ENCODE measurements at places on chromosomes 3 and 15. TPM values are rescaled to one million over a fixed set of nuclear protein-coding genes. Genes with fewer than 3 reads are reported as not detected.
A peak's percentile ranks its signal among the peaks of the same experiment; 100 is the strongest.

The BOC gene
- 15.3 TPM for total RNA-seq

DNA sequence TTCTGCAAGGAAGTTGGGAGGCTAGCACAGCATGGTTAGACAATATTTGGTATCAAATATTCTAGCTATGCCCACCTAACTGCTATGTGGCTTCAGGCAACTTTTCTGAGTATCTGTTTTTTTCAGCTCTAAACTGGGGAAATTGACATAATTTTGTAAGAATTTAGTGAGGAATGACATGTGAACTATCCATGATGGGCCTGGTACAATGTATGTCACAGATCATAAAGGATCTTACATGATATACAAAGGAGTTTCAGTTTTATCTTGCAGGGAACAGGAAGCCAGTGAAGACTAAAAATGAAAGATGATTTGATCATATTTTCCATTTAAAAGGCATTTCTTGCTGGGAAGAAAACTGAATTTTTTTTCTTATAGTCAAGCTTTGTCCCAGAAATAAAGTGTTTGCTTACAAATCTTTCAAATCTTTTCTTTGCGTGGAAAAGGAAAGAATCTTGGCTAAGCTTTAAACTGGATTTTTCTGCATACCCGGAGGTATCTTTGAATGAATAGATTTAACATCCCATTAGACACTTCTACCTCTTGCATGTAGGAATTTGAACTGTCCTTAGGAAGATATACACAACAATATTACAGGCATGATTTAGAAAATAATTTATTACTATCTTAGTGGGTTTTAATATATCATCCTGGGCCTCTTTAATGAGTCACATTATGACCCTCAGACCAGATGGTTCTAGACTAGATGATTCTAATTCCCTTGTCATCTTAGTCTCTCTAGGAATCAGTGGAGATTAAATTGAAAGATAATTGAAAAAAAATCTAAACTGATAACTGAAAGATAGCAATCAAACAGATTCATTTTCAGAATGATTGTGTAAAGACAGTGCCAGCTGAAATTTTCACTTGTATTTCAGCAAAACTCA is 436.0 kb upstream of the THBS1 start:
- DNase-seq = no peak

- peak; percentile 78 for DNase-seq
These were observed at the start of gene CIB2 for GRCh38 chr15:78131295-78132061. Gene CIB2, minus strand, starts transcription at chr15:78131445. Its CDS starts 230 bp downstream, at chr15:78131215.

DNA sequence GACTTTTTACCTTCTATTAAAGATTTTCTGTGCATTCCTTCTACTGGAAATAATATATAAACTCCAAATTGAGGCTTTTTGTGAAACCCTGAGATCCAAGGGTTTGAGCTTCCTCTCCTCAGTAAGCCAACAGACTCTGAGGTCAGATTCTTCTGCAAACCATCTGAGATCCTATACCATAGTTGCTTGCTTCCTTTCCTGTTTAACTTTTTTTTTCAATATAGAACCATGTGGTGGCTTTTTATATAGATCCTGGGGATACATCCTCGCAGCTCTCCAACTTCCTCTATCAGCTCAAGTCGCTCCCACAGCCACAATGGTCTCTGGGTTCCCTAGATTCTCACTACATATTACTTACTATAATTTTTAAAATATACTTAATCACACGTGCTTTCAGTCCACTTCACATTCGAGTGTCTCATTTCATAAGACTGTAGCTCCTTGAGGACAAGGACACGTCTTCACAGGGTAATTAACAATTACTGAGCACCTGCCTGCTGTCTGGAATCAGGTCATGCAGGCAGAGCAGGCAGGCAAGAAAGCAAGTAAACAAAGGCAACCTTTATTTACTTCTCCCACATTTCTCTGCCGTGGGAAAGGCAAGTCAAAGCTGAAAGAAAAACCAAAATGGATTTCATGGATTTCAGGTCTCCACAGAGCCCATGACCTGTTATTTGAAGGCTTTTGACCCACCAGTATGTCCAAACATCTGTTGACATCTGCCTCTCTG is 941.5 kb downstream of the FHIT start:
- DNase-seq = no peak

- DNase-seq = peak; percentile 4
These were observed 393.6 kb downstream of the OTOL1 start for GRCh38 chr3:161890147-161890625.

The STARD5 gene
- total RNA-seq = 3.8 TPM

The NUSAP1 gene
- 256 TPM for total RNA-seq

The GOLGA6D gene
- total RNA-seq = not detected

DNA sequence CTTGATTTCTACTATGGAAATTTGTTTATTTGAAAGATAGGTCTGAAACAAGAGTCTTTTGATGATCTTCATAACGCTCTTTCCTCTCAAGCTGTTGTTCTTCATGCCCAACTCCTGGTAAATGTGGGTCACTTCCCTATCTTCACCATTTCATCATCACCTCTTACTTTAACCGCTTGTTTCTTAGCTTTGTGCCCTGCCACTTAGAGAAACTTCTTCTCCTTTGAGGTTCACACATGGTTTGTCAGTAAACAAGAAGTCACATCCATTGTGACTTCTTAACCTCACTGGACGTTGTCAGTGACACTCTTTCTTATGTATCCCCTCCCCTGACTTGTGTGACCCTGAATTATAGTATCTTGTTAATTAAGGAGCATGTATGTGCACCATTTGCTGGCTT is 16.9 kb upstream of the P2RY13 start:
- no peak for DNase-seq

The PARP15 gene
- total RNA-seq = 0.28 TPM

The GPR27 gene
- not detected for total RNA-seq

GRCh38 chr3:125132815-125133214 is 77.0 kb upstream of the HEG1 start:
- DNase-seq = no peak

The SLC24A5 gene
- total RNA-seq = not detected

The SCN5A gene
- 13.1 TPM for total RNA-seq

DNA sequence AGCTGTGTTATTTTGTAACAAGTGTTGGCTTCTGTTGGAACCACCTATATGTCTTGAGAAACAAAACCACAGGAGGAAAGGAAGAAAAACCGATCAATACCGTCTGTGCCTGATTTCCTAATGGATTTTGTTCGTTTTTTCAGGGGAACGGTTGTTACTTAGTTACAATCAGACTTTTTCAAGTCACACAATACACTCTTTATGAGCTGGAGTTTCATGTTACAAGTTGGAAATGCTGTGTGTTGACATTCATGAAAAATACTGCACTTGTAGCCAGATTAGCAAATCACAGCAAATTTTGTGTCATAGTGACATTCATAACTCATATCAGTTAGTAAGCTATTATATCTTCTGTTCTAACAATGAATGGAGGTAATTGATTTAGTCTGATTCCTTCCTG is 78.9 kb downstream of the SLTM start:
- DNase-seq = no peak

The TM6SF1 gene
- 4.1 TPM for total RNA-seq

The NPAP1 gene
- not detected for total RNA-seq

- DNase-seq = no peak
These were observed 435.7 kb downstream of the NAALADL2 start for GRCh38 chr3:175294793-175295192.

GRCh38 chr3:78116874-78117273 is 1077.0 kb downstream of the ROBO2 start:
- DNase-seq = peak; percentile 75

DNA sequence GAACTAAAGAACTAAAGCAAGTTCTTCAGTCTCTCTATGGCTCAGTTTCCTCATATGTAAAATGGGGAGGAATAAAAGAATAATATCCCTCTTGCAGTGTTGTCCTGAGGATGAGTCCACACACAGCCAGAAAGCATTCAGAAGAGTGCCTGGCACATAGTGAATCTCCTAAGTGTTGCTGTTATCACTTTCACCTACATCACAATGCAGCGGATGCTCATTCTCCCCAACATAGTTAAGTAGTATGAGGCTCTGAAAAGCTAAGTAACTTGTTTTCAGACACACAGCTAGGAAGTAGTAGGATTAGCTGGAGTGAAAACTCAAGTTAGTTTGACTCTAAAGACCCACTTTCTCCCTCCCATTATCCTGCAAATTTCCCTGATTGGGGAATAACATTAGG is 9.1 kb upstream of the USP3 start:
- no peak for DNase-seq

DNA sequence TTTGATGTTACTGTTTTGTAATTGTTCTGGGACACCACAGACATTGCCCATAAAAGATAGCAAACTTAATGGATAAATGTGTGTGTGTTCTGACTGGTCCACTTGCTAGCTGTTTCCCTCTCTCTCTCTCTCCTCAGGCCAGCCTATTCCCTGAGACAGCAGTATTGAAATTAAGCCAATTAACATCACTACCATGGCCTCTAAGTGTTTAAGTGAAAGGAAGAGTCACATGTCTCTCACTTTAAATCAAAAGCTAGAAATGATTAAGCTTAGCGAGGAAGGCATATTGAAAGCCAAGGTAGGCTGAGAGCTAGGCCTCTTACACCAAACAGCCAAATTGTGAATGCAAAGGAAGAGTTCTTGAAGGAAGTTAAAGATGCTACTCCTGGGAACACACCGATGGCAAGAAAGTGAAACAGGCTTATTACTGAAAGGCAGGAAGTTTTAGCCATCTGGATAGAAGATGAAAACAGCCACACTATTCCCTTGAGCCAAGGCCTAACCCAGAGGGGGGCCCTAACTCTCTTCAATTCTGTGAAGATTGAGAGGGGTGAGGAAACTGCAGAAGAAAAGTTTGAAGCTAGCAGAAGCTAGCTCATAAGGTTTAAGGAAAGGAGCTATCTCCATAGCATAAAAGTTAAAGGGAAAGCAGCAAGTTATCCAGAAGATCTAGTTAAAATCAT is 295.1 kb downstream of the CHST2 start:
- DNase-seq = no peak

All from SJCRH30 (cell line).